H9 (cell line): ENCODE measurements at places on chromosomes 5 and 9. TPM values are rescaled to one million over a fixed set of nuclear protein-coding genes. Genes with fewer than 3 reads are reported as not detected.

The CA9 gene
- total RNA-seq: 0.94 and 1.9 TPM in 2 replicates

The COL15A1 gene
- total RNA-seq: 0.15 TPM in 1 of 2 replicates, not detected in the other

The UGT3A1 gene
- total RNA-seq: 1.8 and 2.0 TPM in 2 replicates

The ANXA2R gene
- 0.20 and 0.22 TPM in 2 replicates for total RNA-seq

The IRX4 gene
- 3.2 and 3.4 TPM in 2 replicates for total RNA-seq

The ABLIM3 gene
- 0.20 and 0.29 TPM in 2 replicates for total RNA-seq

The COMMD10 gene
- total RNA-seq: 29.4 and 33.9 TPM in 2 replicates

The RORB gene
- 0.26 and 0.31 TPM in 2 replicates for total RNA-seq

The ZNF454 gene
- total RNA-seq: not detected in 2 replicates

The PCDHA7 gene
- total RNA-seq: 0.48 and 0.86 TPM in 2 replicates

The PFN3 gene
- not detected in 2 replicates for total RNA-seq

The FBP2 gene
- not detected in 2 replicates for total RNA-seq

The OR1J4 gene
- not detected in 2 replicates for total RNA-seq

The OGN gene
- not detected in 2 replicates for total RNA-seq

The SV2C gene
- total RNA-seq: 0.02 and 0.09 TPM in 2 replicates

The FGFR4 gene
- 52.8 and 56.3 TPM in 2 replicates for total RNA-seq

The HRH2 gene
- 3.3 and 3.6 TPM in 2 replicates for total RNA-seq

The SHLD3 gene
- total RNA-seq: 2.9 and 3.8 TPM in 2 replicates

The PTGDS gene
- total RNA-seq: 3.6 and 4.8 TPM in 2 replicates

The TPPP gene
- 0.44 and 0.48 TPM in 2 replicates for total RNA-seq

The RNF183 gene
- total RNA-seq: 0.33 TPM in 1 of 2 replicates, not detected in the other

The PRR7 gene
- 9.6 and 10.2 TPM in 2 replicates for total RNA-seq

The TERT gene
- 13.3 and 15.5 TPM in 2 replicates for total RNA-seq

The SEMA6A gene
- total RNA-seq: 335 and 354 TPM in 2 replicates

The C9 gene
- total RNA-seq: not detected in 2 replicates

The CXCL14 gene
- total RNA-seq: 1.1 TPM in 2 replicates

The PCDHA1 gene
- total RNA-seq: 0.44 and 0.61 TPM in 2 replicates

The PDE6A gene
- total RNA-seq: not detected in 2 replicates

The FAM153A gene
- total RNA-seq: 0.70 and 1.2 TPM in 2 replicates

The IQGAP2 gene
- total RNA-seq: 22.5 and 23.2 TPM in 2 replicates

The EIF4E1B gene
- 1.3 and 1.8 TPM in 2 replicates for total RNA-seq

The SRD5A1 gene
- total RNA-seq: 29.9 and 31.3 TPM in 2 replicates

The CHSY3 gene
- total RNA-seq: 0.37 and 0.42 TPM in 2 replicates

The ECSCR gene
- total RNA-seq: 1.6 and 1.9 TPM in 2 replicates

The ADAMTS2 gene
- 5.4 and 5.9 TPM in 2 replicates for total RNA-seq

The GABRG2 gene
- total RNA-seq: 0.98 and 2.9 TPM in 2 replicates

The SAP30L gene
- 24.8 and 25.0 TPM in 2 replicates for total RNA-seq

The OR1L8 gene
- not detected in 2 replicates for total RNA-seq

The OLFML2A gene
- 5.8 and 6.0 TPM in 2 replicates for total RNA-seq

The PURA gene
- 3.3 and 3.6 TPM in 2 replicates for total RNA-seq

The ADCY2 gene
- 30.9 and 31.3 TPM in 2 replicates for total RNA-seq

The PCDHA5 gene
- total RNA-seq: 0.33 and 0.39 TPM in 2 replicates

The RFX3 gene
- 9.3 and 9.9 TPM in 2 replicates for total RNA-seq

The FOXD4L5 gene
- total RNA-seq: 0.13 TPM in 1 of 2 replicates, not detected in the other

The KIAA1191 gene
- 128 and 136 TPM in 2 replicates for total RNA-seq

The NFIL3 gene
- 7.6 and 8.4 TPM in 2 replicates for total RNA-seq

The ADGRV1 gene
- 55.4 and 64.8 TPM in 2 replicates for total RNA-seq

The FBP1 gene
- 1.9 and 2.2 TPM in 2 replicates for total RNA-seq

The PHYHD1 gene
- 18.0 and 22.2 TPM in 2 replicates for total RNA-seq
